ENCODE measurements at places on chromosomes 5 and 9.

- DNase-seq: no peak
These were observed 2.9 kb upstream of the ZMYND19 start for GRCh38 chr9:137593176-137593575.

DNA sequence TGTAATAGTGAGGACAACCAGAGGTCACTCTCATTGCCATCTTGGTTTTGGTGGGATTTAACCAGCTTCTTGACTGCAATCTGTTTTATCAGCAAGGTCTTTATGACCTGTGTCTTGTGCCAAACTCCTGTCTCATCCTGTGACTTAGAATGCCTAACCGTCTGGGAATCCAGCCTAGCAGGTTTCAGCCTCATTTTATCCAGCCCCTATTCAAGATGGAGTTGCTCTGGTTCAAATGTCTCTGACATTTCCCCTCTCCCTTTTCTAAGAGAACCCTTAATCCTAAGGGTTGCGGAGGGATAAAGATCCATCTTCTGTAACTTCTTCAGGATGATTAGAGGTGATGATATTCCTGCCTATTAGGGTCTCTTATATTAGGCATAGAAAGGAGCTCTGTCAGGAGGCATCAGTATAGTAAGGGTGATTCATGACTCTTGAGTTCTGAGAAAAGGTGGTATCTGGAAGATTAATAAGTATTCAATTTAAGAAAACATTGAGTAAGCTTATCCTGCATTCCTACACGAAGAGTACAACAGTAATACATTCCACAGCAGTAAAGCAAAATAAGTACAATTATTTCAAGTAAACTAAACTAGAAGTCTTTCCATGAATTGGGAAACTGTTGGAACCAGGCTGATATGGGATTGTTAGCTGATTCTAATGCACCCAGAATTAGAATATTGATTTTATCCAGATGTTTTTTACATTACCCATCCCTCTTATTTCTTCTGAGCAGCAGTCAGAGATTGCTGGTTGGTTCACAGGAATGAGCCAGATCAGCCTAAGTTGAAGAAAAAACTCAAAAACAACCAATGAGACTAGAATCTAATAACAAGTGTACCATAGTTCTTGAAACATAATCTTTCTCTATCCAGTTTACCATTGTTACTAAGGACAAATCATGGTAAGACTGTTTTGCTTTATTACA, 39.9 kb downstream of the SHC3 start:
- DNase-seq: no peak

- DNase-seq: no peak
These were observed 1738.8 kb downstream of the EFNA5 start for GRCh38 chr5:105931881-105932421.

DNA sequence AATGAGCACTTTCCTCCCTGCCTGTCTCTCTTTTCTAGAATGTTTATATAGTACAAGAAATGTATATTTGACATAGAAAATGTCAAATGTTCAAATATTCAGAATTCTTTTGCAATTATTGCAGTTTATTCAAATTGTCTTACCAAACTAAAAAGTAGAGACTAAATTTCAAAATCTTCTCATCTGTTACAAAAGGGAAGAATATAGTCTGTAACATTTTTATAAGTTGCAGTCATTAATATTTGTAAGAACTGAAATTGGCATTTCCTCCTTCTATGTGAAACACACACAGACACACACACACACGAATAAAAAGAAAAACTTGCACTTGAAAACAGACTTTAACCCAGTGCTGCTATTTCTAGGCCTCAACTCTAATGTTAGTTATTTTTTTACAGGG, 56.4 kb downstream of the NR3C1 start:
- no peak for DNase-seq

DNA sequence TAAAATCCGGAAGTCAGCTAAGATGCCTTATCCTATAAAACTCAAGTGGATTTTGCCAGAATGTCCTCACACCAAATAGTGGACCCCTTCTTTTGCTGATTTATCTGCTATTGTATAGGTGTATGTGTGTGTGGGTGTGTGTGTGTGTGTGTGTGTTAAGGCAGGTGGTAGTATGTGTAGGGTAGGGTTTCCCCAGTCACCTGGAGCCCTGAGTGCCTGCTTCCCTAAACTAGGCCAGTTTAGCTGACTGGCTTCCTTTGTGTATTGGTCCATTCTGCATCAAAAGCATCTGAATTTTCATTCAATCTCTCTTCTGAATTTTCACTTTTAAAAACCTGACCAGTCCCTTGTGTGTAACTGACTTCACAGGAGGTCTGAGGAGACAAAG, 42.2 kb upstream of the LCP2 start:
- no peak for DNase-seq

DNA sequence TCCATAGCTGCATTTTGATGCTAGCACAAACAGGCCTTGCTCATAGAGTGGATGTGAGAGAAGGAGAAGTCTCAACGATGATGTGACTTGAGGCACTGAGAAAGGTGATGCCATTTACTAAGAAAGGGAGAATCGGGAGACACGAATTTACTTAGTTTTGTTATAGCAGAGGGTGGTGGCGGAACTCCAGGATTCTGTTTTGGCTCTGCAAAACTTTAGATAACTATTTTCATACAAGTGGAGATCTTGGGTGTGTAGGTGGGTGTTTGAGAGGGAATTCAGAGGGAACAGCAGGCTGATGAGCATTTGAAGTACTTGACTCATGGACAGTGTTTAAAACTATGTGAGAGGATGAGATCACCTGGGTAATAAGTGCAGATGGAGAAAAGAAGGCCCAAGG, 43.2 kb downstream of the CACNA1B start:
- no peak for DNase-seq

- DNase-seq: no peak
These were observed 16.5 kb downstream of the LARS1 start for GRCh38 chr5:146165903-146166302.

GRCh38 chr9:113484258-113484730, 20.8 kb downstream of the RGS3 start:
- no peak for DNase-seq

DNA sequence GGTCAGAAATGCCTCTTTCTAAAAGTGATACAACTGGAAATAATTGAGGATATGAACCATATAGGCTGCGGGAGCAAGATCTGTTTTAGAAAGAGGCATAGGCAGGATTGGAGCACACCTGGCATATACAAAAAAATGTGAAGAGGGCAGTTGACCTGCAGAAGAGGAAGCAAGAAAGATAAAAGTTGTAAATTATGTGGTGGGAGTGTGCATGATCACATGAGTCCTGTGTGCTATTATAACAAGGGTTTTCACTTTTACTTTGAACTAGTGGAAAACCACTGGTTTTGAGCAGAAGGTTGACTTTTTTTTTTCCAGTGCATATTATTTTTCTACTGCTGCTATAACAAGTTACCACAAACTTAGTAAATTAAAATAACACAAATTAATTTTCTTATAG, 489.3 kb downstream of the ANXA1 start:
- DNase-seq: no peak

GRCh38 chr9:130433168-130433946, 11.4 kb upstream of the ASS1 start:
- no peak for DNase-seq

DNA sequence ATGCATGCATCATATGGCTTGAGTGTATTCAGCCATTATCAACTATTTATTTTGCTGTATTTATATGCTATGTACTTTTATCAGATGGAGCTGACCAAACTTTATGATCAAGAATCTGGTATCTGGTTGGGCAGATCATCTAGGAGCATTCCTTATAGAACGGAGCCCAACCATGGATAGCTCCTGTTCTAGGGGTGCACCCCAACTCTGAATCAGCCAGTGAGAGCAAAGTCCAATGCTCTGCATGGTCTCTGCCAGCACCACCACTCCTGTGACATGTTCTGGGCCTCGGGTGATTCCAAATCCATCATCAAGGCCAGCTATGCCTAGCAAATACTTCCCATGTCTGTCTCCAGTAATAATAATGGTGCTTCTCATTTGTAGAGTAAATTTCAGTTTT, 517.5 kb downstream of the AGTPBP1 start:
- no peak for DNase-seq

DNA sequence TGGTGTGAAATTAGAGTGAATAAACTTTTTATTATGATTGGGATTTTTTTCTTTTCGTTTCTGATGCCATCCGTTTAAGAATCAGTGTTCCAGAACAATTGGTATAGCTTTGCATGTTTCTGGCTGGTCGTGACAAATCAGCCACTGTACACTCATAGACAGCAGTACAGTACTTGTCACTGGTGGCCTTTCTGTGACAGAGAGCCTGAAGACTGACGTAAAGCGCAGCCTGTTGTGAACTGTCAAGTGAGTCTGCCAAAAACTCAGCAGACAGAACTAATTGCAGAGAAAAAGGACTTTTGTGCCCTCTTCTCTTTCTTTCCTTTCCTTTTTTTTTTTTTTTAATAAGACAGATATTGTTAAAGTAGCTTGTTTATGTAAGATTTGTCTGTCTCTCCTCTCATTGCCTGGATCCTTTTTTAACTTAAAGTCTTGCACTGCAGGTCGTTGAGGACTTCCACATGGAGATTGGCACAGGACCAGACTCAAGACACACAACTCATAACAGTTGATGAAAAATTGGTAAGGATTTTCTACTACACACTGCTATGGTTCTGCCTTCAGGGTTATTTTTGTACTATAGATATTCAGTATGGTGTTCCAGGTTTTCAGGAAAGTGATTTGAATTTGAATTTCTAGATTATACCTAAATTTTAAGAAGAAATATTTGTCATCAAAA, 42.7 kb downstream of the NDUFS4 start:
- DNase-seq: no peak

GRCh38 chr5:155274484-155274883, 260.9 kb downstream of the KIF4B start:
- DNase-seq: no peak

DNA sequence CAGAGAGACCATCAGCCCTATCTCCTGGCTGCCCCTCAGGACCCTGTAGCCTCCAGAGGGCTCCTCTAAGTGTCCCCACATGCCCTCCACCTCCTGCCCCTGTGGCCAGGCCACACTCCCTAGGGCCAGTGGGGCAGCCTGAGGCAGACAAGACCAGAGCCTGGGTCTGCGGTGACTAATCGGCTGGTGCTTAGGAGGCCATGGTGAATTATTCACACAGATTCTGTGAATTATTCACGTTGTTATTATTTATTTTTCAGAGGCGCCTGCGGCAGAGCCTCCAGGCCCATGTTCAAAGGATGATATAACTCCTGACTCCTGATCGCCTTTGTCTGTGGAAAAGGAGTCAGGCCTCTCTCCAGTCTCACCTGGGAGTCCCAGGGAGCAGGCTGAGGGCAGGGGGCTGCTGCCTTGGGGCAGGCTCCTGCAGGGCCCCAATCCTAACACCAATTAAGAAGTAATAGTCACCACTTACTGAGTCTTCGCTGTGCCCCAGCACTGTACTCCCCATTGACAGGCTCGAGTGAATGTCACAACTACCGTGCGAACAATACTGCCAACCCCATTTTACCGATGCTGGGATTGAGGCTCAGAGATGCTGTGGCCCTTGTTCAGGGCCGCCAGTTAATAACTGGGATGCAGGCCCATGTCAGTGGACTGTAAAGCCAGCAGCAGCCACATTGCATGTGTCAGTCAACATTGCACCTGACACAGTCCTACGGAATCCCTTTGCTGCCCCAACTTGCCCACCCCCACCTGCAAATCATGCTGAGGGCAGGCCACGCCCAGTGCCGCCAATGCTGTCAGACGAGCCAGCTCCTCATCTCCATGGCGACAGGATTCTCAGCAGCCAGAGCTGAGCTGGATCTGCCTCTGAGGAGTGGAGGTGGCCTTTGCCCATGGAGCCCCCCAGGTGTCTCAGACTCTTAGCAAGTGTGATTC, 94.9 kb downstream of the PCDH1 start:
- DNase-seq: no peak

DNA sequence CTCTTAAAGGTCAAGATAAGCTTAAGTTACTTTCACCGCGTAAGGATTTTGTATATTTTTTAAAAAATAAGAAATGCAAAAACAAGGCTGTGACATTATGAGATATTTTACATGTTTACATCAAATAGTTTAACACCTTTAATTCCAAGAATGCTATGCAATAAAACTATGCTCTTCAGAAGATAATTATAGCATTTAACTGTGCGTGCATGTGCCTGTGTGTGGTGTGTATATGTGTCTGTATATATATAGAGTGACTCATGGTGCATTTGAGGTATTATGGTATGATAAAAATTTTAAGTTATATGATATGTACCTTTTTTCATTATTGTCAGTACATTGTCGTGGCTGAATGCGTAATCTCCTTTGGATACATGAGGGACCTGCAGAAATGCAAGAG, 539.3 kb downstream of the PDE4D start:
- no peak for DNase-seq

- no peak for DNase-seq
These were observed 200.6 kb upstream of the ZNF618 start for GRCh38 chr9:113675475-113675941.

DNA sequence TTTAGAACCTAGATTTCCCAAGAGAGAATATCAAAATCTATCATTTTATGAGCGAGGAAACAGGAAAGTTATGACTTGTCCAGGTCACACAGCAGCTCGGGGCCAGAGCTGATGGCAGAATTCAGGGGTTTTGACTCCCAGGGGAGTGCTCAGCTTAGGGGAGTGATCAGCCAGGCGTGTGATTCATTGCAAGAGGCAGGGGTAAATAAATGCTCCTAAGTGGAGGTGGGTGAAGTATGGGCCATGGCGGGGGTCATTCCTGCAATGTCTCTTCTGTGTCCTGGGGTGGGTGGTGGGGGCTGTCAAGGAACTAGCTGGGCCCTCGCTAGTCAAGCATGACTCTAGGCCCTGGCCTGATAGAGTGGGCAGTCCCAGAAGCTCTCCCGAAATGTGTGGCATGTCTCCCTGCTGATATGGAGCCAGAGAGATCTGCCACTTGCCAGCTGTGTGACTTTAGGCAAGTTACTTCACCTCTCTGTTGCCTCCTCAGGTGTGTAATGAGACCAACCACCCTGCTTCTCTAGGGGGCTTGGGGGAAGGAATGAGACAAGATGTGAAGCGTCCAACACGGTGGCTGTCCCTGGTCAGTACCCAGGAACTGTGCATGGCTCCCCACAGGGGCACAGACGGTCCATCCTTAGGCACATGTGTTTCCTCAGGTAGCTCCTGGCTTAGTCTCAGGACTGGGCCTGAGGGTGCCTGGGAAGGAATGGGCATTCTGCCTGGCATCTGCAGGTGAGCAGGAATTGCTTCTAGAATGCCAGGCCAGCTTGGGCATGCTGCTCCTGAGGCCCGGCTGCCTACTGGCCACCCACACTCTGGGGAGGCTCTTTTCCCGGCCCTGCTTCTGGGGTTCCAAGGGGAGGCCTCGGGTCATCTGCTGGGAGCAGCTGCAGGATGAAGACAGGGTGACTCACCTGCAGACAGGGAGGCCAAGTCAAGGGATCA, 36.5 kb upstream of the SH3PXD2B start:
- no peak for DNase-seq

DNA sequence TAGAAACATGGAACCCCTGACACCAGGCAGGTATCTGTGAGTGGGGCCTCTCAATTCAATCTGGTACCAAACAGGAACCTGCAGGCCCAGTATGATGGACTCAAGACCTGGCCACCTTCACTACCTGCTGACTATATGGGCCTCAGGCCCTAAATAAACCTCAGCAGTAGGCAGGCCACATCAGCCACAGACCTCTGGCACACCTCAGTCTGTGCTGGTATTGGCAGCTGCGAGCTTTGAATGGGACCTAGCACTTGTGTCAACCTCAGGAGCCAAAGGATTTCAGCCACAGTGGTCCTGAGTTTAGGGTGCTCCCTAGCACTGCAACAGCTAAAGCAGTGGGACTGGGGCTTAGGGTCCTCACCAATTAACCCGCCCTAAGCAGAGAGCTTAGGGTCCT, 325.5 kb downstream of the ZNF608 start:
- no peak for DNase-seq

- DNase-seq: no peak
These were observed 47.8 kb upstream of the TGFBR1 start for GRCh38 chr9:99056886-99057664.

- DNase-seq: no peak
These were observed 42.6 kb downstream of the LARP1 start for GRCh38 chr5:154797762-154798161.

Data from activated T-helper 1 cell treated with Interleukin-2 at 50 U/mL for 16 hours (primary cell).